Ascending aorta (tissue), 2 donors: ENCODE measurements at places on chromosomes 12 and 14. TPM values are rescaled to one million over a fixed set of nuclear protein-coding genes. Genes with fewer than 3 reads are reported as not detected.

Gene HCAR3
- total RNA-seq: not detected

Gene TMEM63C
- total RNA-seq: 0.11 TPM

Gene ATF7
- 67.6 TPM for total RNA-seq

Gene IL31
- total RNA-seq: not detected

Gene KRT3
- not detected for total RNA-seq

Gene ABCC9
- 19.8 TPM for total RNA-seq

DNA sequence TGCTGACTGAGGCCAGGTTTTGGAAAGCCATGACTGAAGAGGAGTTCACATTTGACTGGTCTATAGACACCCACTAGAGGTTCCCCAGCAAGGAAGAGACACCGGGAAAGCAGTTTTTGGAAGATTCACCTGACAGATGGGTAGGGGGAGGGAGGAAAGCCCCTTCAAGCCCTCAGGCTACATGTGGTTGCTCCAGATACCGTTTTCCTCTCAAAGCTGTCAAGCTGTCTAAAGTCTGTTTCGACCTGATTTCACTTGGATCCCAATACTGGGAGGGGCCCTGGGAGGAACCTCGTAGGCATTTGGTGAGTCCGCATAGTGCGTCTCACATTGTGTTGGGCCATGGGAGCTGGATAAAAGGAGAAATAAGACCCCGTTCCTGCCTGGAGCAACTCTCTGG is 1.7 kb upstream of the LRP1 start:
- DNase-seq: no peak

DNA sequence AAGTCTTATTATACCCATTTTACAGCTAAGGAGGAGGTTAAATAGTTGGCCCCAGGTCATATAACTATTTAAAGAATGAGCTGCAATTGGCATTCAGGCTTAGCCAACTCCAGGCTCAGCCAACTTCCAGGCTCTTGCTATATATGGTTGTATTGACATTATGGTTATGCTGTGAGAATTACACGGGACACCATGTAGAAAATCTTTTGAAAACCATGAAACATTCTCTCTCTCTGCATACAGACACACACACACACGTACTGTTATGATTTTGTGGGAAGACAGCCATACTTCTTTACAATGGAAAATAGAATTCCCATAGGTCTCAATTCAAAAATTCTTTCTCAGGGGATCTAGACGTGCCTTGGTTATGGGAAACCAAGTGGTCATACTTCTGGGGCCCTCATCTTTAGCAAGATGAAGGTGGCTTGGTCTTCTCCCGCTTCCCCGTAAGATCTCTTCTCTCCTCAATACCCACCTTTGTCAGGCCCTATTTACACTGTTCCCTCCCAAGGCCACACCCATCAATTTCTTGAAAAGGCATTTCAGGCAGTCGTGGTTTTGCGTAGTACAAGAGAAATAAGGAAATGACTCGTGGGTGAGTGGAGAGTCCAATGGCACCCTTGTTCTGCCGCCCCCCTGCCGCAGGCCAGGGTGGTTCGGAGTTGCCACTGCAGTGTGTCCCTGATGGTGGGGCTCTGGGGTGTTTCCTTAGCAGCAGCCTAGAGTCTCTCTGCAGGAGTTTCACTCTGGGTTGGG is 10.0 kb upstream of the GPRC5A start:
- DNase-seq: no peak

GRCh38 chr12:30041096-30041495 is 257.4 kb upstream of the TMTC1 start:
- DNase-seq: no peak

DNA sequence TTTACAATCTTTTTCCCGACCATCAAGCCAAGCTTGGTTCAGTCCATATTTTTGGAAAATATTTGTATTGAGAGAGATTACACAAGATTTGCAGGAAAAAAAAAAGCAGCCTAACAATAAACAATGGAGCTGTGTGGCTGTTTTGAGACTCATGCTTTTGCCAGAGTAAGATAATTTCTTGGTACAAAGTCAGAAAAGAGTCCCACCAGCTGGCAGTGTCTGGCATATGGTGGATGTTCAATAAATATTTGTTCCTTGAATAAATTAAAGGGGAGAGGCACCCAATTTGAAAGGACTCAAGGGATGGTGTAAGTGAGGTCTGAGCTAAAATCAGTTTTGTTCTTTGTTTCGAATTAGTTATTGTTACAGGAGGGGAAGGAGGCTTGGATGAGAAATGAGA is 78.1 kb upstream of the RPH3A start:
- DNase-seq: no peak

- no peak for DNase-seq
Observed at GRCh38 chr12:1552171-1552570, 42.2 kb downstream of the FBXL14 start.

- DNase-seq: no peak
Observed at GRCh38 chr14:75338398-75338797, 59.8 kb downstream of the FOS start.

DNA sequence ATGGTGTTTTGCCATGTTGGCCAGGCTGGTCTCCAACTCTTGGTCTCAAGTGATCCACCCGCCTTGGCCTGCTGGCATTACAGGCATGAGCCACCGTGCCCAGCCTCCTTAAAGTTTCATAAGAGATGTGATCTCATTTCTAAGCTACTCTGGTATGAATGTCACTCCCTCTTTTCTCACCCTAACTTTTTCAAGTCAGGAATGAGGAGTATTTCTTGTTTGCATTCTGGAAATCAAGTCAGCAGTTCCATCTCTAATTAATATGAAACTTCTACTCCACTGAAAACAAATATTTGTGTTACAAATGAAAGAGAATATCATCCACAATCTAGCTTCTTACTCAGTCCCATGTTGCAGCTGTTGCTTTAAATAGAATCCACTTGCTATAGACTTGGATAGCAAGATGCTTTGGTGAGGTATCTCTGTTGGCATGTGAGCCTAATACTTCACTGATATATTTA is 61.3 kb downstream of the ARF6 start:
- DNase-seq: no peak

GRCh38 chr12:130350715-130351114 is 13.0 kb downstream of the PIWIL1 start:
- no peak for DNase-seq

- DNase-seq: no peak
Observed at GRCh38 chr12:80792861-80793260, 76.1 kb downstream of the MYF5 start.

- no peak for DNase-seq
Observed at GRCh38 chr14:66284346-66284745, 201.8 kb upstream of the CCDC196 start.

DNA sequence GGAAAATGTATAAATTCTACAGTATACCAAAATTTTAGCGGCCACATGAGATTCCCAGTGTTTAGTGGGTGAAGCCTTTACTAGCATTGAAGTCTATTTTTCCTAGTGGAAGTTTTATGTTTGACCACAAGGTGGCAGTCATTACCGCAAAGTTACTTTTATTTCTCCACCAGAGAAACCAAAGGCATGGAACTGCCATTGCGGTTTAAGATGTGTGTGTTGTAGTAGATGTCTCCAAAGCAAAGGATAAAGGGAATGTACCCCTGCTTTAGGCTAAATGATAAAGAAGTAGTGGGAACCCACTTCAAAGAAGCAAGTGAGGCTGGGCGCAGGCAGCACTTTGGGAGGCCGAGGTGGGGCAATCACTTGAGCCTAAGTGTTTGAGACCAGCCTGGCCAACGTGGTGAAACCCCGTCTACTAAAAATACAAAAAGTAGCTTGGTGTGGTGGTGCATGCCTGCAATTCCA is 140.5 kb downstream of the PRKCH start:
- no peak for DNase-seq

DNA sequence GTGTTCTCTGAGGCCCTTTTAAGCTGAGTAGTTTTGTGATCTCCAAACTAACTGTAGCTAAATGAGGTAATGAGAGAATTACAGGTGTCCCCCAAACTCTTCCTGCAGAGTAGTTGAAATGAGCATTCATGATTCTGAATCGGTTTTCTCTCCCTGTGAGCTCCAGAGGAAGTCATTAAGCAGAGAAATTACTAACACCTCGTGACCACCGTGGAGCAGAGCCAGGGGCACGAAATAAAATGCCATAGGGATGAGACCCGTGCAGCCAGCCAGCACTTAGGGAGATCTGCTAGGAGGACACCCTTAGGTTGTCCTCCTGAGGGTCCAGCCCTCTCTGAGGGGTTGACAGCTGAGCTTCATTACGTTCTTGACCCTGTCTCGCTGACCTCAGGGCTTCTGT is 79.5 kb downstream of the SLC25A47 start:
- DNase-seq: no peak

DNA sequence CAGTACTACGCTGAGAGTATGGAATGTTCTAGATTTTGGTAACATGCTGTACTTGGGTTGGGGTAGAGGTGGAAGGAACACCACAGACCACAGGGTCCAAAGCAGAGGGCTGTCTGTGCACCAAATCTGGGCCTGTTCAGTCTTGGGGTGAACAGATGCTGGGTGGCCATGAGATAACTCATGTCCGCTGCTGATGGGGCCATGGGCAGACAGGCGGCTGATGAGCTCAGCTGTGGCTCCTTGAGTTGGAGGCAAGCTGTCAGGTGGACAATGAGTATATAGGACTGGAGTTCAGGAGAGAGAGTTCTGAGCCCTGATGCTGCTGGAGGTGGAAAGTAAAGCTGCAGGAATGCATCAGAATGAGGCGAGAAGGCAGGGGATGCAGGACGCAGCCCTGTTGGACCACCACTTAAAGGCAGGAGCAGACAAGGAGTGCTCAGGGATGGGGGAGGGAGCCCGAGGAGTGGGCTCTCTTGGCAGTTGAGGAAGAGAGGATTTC is 6.2 kb downstream of the SMIM41 start:
- no peak for DNase-seq

DNA sequence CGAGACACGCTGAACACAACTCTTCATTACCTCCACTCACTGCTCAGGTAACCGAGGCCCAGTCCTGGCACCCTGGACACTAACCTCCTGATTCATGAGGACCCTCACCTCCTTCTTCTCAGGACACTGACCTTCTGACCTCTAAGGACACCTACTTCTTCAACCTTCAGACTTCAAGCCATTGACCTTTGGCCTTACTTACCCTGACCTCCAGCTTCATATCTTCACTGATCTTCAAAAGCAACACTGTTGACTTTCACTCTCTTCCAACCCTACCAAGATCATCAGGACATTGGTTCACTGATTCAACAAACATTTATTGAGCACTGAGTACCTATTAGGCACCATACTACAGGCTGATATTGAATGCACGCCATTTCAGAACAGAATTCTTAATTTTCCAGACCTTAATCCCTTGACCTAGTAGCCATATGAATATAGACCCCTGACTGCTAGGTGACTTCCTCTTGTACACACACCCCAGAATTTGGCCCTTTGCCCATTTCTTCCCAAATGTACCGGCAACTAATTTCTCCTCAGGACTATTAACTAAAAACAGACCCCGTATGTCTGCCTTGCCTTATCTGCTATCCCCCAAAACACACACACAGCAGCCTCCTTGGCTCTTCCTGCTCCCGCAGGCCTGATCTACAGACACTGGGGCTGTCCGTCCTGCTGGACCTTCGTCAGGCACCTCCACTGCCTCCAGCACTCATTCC is 5.8 kb downstream of the ARHGEF40 start:
- no peak for DNase-seq

- no peak for DNase-seq
Observed at GRCh38 chr12:110149086-110149660, 25.0 kb downstream of the IFT81 start.

GRCh38 chr12:131381716-131382430 is 329.0 kb upstream of the SFSWAP start:
- DNase-seq: no peak

DNA sequence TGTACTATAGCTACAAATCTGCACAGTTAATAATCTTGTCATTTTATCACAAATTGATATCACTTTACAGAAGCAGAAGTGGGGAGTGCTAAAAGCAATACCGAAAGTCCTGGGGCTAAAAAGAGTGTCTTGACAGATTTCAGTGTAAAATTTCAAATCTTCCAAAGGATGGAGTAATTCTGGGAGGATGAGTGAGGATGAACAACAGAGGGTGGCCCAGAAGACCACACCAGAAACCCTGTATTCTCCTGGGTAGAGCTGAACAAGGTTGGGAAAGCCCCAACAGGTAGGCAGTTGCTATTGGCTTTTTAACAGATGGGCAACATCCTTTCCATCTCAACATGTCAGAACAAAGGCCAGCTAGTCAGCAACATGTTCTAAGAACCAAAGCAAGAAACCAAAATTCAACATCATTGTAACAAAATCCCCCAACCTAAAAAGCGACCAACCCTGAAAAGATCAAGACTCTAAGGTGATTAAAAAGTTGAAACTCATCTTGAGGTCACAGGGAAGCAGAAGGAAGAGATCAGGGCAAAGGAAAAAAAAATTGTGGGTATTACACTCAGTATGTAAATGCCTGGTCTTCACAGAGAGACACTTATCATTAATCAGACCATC is 38.8 kb downstream of the CBX5 start:
- DNase-seq: no peak

DNA sequence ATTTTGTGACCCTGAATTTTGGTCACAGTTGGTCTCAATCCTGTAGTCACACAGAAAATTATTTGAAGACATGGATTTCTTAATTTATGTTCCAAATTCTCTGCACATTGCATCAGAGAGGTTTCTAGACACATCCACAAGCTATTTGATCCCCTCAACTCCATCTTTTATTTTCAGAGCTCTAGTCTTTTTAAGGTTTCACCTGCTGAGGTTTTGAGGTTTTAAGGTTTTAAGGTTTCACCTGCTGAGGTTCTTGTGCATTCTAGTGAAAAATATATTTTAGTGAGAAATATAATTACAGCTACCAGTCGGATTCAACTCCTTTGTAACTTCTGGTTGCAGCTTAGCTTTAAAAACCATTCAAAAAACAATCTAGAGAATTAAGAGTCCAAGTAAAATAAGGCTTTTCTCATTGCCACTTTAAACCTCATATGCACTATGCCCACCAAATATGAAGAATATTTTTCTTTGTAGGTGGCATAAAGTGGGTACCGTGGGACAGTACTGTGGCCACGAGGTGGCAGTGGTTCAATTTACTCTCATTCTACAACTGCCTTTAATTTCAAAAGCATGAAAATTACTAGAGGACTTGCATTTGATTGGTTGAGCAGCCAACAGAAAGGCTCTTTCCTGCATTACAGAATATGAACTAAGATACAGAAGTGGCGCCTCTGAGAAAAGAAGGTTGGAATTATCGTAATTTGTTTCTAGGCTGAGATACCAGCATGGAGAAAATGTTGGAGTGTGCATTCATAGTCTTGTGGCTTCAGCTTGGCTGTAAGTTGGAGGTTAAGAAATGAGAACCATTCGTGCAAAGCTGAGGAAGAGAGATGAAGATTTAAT is 366.5 kb upstream of the OR4E1 start:
- no peak for DNase-seq
